Mesothelial cell of epicardium (in vitro differentiated cells): ENCODE measurements at places on chromosomes 2 and 18.

DNA sequence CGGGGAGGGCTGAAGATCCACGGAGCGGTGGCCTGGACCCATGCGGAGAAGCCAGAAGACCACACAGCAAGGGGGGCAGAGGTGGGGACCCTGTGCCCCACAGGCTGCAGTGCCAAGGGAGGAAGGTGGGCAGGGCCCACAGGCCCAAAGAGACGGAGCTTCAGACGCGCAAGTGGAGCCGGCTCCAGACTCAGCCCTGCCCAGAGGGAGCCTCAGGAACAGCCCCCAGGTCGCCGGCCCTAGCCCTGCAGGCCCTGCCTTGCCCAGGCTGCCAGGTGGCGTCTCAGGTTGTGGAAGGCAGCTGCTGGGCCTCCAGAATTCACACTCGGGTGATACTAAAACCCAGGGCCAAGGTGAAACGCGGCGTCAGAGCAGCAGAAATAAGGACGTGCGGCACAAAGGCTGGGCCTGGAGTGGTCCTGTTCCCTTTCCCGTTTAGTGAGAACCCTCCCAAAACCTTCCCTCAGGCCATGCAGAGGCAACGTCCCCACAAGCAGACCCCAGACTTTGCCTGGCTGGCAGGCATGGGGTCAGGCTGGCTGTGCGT lies 36.8 kb downstream of the SLC66A2 start:
- DNase-seq: no peak

GRCh38 chr2:42098571-42099437 lies 51.0 kb downstream of the PKDCC start:
- DNase-seq: no peak

GRCh38 chr2:147845411-147845971 lies 662 bp downstream of the ACVR2A start:
- no peak for DNase-seq

DNA sequence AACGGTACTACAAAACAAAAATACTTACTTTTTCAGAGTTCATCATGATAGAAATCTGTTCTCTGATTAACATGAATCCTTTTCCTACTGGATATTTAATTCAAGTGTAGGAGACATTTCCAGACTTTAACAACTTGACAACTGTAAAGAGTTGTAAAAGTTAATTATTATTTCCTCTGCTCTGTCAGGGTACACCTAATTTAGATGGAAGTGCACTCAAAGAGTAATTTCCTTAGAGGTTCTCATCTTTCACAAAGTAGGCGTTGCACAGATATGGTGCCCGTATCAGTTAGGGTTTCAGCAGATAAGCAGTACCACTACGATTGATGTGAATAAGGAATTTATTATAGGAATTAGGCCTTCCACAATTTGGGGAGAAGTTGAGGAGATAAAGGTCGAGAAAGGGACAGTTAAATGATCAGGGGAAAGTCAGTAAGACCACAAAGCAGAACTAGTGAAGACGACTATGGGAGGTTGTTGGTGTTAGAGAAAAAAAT lies 16.2 kb upstream of the PDE11A start:
- DNase-seq: no peak

DNA sequence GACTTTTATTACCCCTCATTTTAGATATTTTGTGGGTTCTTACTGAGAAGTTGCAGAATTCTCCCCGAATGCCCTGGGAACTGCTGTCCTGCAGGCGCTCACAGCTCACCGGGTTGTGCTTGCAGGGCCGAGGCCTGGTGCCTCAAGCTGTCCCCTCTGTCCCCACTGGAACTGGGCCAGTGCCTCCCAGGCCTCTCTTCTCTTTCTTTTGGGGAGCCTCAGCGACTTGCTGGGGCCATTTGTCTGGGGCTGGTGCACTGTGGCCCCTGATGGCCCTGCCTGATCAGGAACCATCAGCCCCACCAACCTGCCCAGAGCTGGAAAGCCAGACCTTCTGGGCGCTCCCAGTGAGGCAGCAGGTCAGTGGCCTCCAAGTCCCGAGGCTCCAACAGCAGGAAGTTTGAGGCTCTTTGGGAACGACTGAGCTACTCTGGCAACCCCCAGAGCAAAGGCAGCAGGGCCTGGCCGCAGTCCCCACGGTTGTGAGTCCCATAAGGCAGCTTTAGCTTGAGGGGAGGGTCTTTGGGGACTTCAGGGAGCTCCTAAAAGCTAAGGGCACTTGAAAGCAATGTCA lies 14.7 kb upstream of the NEU4 start:
- DNase-seq: no peak

GRCh38 chr2:85012431-85012830 lies 41.5 kb downstream of the KCMF1 start:
- DNase-seq: no peak

DNA sequence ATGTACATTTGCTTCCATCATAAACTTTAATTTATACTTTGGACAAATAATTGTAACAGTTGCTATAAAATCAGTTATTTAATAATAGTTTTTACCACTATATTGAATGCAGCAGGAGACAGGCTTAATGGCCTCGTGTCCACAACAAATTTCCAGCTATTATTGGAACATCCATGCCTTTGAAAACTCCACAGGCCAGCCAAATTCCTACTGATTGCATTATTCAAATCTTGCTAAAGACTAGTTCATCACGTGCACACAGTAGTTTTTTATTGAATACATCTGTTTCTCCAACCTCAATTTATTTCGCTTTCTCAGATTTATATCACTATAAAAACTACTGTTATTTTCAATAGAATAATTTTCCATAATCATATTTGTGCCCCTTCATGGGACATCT lies 18.4 kb upstream of the PTPRM start:
- DNase-seq: no peak

DNA sequence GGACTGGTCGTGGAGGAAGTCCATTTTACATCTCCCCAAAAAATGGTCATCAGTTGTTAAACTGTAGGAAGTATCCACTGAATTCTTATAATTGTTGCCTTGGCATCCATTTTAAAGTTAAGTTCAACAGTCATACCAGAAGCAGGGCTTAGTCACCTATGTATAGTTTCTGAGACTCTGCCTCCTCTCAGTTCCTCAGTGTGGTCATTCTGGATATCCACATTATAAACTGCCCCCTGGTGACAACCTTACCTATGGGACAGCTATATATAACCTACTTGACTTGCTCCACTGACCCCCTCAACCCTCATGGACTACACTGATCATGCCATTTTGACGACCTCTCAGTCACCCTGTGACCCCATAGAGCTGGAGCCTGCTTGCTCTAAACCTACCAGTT lies 617.0 kb downstream of the LRP1B start:
- no peak for DNase-seq

DNA sequence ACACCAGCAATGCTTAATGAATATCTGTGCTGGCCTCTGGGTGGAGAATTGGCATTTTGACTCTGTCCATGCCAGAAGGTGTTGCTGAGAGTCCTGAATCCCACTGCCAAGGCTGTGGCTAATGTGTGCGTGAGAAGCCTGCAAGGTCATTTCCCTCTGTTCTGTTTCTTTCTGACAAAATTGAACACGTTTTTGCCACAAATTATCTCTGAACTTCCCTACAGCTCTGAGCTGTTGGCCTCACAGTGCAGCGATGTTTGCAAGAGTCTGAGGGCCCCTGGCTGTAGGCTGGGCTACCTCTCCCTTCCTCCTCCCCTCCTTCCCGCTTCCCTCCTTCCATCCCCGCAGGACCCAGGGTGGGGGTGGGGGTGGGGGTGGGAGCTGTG lies 154.1 kb upstream of the HS6ST1 start:
- no peak for DNase-seq

GRCh38 chr2:225600865-225601264 lies 201.4 kb downstream of the NYAP2 start:
- DNase-seq: no peak

- DNase-seq: no peak
Observed at GRCh38 chr18:48027401-48027963, 97.0 kb upstream of the SMAD2 start.

GRCh38 chr2:173556816-173557215 lies 202.1 kb downstream of the CDCA7 start:
- DNase-seq: no peak

GRCh38 chr2:85930129-85931124 lies 41.6 kb upstream of the ST3GAL5 start:
- no peak for DNase-seq

GRCh38 chr18:14074187-14074586 lies 58.0 kb downstream of the ZNF519 start:
- DNase-seq: no peak

GRCh38 chr18:8365006-8365405 lies 244.2 kb upstream of the RAB12 start:
- DNase-seq: no peak

GRCh38 chr2:124027182-124027581 lies 2.1 kb downstream of the CNTNAP5 start:
- no peak for DNase-seq

DNA sequence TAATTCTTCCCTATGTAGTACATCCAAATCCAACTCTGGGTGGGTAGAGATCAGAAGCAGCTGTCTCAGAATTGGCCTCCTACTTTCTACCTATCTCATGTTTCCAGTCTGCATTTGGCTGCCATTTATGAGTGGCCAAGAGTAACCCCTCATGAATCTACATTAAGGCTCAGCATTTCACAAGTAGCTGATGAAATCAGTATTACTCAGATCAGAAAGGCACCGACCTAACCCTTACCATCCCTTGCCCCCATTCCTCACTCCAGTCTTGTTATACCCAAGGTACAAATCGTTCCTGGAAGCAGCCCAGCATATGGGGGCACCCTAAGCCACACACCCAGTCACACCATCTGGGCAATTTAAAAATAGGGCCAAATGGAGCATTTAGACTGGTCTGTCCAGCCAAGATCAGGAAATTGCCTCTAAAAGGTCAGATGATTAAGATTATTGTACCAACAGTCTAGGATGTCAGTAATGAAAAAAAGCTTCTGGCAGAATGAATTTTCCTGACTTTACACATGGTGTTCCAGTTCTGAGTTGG lies 37.1 kb downstream of the CD28 start:
- no peak for DNase-seq
